Femur (tissue), 1 donor: ENCODE measurements at places on chromosomes 11 and 22.
A peak's percentile ranks its signal among the peaks of the same experiment; 100 is the strongest.

DNA sequence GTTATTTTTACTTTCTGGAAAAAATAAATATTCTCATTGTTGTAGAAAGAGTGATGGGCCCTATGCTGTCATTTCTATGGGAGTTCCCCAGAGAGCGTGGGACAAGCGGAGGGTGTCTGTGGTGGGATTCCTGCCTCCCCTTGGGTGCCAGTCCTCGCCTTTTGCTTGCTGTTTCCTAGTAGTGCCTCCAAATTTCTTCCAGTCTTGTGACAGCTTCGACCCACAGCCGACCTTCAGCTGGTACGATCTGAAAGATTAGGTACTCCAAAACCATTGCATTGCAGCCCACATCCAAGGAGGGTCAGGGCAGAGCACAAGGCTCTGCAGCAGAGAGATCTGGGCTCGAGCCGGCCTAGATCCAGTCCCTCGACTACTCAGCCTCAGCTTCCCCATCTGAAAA, 58.9 kb upstream of the EMID1 start:
- DNase-seq, result no peak

GRCh38 chr22:36778020-36778419, 2.1 kb upstream of the IFT27 start:
- no peak for DNase-seq

- DNase-seq, result no peak
These were observed 81.7 kb downstream of the PRCP start for GRCh38 chr11:82818409-82819043.

DNA sequence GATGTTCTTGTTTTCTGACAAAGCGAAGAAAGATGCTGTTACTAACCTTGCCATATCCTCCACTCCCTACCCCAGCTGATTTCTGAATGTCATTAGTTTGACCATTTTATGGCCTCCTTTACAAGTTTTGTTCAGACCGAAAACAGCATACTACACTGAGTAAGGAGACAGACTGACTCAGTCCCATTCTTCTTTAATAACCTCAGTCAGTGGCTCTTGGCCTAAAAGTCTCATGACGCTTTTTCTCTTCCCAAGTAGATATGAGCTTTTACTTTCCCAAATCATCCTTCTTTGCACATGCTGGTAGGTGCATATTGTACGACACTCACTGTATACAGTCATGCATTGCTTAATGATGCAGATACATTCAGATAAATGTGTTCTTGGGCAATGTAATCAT, 8.0 kb upstream of the FIBIN start:
- DNase-seq, result no peak

GRCh38 chr11:65366340-65366773, 11.8 kb downstream of the TIGD3 start:
- no peak for DNase-seq

GRCh38 chr22:43128116-43128515, 15.1 kb downstream of the MCAT start:
- no peak for DNase-seq

DNA sequence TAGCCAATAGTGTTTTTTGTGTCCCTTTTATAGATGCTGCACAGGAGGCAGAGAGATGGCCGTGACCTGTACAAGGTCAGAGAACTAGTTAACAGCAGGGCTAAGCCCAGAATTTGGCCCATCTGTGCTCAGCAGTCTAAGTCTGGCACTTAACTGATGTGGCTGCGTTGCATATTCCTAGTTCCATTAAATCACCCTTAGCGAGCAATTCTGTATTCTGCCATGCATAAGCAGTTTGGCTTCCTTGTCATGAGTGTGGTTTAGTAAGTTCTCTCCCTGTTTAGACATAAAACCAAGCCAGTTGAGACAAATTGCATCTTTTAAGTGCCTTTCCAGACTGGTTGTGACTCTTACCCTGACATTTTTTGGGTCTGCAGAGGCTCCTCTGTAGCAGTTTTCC, 230.6 kb upstream of the TENM4 start:
- DNase-seq, result no peak

DNA sequence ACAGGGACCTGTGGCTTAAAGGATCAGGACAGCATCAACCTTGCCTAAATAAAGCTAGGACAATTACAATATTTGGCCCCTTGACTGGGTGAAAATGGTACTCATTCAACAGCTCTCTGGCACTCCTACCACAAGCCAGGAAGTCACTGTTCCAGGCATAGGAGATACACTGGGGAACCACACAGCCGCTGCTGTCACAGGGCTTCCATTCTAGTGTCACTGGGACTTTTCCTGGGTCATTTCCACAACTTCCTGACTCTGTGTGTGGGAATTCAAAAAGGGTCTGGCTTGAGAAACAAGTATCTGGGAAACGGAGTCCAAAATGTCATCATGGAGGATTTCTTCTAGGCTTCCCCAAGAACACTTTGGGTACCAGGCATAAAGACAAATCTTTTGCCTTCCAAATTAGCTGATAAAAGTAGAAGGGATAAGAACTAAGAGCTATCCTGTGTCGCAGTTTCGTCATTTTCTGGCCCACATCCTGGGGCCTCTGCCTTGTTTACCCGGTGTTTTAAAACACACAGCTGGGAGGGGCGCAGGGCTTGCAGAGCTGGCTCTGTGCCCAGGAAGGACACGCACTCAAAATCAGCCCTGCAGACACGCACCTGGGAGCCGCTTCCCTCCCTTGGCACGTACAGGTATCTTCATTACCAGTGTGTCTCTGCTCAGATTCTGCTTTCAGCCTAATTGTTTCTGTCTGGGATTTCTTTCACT, 38.0 kb downstream of the TMEM45B start:
- peak; percentile 37 for DNase-seq

- DNase-seq, result no peak
These were observed 621.5 kb upstream of the LUZP2 start for GRCh38 chr11:23875176-23875850.

- peak; percentile 48 for DNase-seq
These were observed 429.7 kb downstream of the ETS1 start for GRCh38 chr11:128157423-128158298.

DNA sequence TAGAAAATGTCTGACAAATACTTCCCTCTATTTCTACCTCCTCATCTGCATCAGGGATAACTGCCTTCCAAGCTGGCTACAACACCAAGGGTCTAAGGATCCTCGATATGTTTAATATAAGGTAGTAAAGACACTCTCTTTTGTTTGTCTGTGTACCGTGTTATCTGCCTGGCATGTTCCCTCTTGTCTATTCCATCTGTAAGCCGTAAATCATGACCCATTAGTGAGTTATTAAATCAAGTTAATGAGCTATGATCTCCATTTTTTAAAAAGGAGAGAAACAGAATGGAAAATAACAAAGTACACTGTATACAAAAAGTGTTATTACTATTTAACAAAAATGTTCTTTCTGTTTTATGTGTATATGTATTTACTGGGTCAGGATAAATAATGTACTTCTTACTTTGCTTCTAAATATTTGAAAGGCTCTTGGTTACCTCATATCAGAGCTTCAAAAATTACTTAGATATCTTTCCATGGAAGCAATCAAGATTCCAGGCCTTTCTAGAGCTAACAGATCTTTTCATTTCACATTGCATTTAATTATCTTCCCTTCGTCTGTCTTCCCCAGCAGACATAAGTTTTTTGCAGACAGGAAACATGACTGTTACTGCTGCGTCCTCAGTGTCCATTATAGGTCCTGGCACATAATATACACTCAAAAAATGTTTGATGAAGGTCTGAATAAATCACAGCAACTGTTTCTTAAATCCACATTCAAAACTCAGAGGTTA, 342.6 kb upstream of the CCDC90B start:
- DNase-seq, result no peak

DNA sequence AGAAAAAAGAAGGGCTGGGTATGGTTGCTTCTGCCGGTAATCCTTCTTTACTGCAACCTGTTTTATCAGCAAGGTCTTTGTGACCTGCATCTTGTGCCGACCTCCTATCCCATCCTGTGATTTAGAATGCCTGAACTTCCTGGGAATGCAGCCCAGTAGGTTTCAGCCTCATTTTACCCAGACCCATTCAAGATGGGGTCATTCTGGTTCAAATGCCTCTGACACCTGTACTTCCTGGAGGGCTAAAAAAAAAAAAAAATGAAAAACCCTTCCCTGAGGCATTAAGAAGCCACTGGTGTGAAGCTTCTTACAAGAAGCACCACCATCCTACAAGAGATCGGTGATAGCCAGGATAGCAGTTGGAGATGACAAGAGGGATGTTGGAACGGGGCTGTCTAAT, 54.6 kb upstream of the TREH start:
- DNase-seq, result no peak

- DNase-seq, result no peak
These were observed 80.3 kb downstream of the ME3 start for GRCh38 chr11:86592047-86592591.

DNA sequence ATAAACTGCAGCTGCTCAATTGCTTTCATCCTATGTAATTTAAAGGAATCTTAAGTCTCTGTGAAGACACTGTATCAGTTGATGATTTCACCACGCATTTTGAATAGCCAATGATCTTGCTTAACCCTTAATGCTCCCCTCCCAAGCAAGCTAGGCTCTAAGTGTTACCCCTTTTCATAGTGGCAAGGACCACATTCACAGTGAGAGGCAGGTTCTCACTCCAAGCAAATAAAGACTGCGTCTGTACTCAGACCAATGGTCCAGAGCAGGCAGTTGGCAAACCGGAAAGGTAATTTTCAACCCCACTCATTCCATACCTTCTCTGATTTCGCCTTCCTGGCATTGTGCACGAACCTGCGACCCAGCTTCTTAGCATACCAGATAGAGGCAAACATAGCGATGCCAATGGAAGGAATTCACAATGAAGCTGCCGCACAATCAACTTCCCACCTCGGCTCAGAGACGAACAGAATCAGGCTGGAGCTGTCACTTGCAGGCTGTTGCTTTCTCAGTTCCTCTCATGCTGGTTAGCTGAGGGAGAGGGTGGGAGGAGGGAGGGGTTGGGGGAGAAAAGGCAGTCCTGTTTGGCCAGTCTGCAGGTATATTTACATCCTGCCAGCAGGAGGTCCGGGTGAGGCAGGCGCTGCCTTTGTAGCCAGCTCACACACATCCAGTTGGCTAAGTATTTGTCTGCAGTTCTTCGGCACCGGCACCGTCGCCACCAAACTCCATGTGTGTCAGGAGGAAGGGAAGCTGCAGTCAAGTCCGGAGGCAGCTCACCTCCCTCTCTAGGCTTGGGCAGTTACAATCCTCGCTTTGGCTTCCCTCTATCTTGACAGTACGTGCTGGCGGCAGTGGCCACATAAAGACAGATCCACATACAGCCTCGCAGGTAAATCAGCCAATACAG, 1151.2 kb upstream of the CCDC90B start:
- no peak for DNase-seq

DNA sequence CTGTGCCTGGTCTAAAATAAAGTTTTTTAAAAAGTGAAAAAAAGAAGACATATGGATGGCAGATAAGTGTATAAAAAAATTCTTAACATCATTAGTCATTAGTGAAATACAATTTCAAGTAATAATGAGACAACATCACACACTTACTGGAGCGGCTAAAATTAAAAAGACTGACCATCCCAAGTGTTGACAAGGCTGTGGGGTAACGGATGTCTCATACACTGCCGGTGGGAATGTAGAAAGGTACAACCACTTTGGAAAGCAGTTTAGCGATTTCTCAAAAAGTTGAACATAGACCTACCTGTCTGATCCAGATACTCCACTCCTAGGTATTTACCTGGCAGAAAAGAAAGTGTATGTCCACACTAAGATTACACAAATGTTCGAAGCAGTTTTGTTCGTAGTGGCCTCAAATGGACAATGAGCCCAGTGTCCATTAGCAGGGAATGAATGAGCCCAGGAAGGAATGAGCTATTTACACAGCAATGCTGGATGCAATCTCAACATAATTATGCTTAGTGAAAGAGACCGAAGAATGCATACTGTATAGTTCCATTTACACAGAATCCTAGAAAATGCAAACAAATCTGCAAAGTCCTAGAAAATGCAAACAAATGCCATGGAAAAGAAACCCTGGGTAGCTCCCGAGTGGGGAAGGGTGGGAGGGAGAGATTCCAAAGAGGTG, 6.7 kb upstream of the MUC2 start:
- DNase-seq, result no peak

DNA sequence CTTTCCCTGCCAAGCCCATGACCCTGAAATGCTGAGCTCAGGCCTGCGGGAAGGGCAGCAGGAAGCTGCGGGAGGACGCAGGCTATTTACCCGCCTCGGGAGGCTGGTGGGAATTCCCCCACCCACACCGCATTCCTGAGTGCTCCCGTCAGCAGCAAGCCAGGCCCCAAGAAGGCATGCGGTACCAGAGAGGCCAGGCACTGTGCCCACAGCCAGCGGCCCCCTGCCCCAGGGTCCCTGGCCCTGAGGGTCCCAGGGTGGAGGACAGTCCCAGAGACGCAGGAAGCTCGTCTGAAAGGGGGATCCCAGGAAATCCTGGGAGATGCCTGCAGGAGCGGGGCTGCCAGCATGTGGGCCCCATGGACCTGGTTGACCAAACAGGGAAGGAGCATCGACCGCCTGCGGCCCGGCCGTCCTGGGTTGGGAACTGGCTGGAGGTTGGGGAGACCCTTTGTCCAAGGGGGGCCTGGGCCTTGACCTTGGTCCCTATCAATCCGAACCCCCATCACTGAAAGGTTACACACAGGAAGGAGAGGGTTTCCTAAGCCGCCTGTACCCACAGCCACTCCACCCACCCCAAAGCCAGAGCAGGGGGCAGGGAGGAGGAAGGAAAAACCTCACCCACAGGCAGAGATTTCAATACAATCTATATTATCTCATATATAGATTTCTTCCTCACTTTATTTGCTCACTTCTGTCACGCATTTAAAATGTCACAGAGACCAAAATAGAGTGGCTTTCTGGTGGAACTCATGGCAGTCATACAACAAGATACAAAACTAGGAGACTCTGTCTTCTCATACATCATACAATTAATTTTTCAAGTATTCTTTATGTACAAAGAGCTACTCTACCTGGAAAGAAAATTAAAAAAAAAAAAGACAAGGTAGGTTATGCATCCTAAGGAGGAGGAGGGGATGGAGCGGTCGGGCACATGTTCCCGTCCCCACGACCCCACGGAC, 17.1 kb downstream of the MAFF start:
- peak; percentile 84 for DNase-seq

DNA sequence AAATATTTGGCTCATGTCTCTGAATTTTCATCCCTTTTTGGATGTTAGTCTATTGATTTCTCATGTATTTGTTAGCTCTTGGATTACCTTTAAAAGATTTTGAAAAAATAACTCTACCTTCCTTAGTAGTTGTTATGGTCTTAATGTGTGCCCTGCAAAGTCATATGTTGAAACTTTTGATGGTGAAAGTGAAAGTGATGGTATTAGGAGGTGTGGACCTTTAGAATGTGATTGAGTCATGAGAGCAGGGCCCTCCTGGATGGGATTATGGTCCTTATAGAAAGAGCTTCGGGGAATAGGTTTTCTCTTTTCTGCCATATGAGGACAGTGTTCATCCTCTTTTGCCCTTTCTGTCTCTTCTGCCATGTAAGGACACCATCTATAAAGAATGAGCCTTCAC, 33.6 kb upstream of the MPPED2 start:
- DNase-seq, result no peak

DNA sequence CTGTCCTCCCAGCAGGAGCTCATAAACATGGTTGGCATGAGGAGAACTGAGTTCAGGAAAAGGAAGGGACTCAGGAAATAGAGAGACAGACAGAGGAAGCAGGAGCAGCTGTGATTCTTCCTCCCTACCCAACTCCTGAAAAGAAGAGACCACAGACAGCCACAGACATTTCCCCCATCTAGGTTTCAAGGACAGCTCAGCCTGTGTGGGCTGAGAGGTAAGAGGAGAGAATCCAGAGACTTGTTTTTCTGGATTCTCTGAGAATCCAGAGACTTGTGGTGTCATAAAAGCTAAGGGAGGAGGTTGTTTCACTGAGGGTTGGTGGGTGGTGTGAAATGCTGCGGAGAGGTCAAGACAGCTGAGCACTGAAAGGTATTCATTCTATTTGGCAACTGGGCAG, 19.0 kb upstream of the STK33 start:
- no peak for DNase-seq
